ENCODE measurements at places on chromosomes 11 and 22. TPM values are rescaled to one million over a fixed set of nuclear protein-coding genes. Genes with fewer than 3 reads are reported as not detected.

OR51B4 gene
- not detected for total RNA-seq

RNF121 gene
- total RNA-seq: 10.1 TPM

SLCO2B1 gene
- not detected for total RNA-seq

RFPL2 gene
- 0.47 TPM for total RNA-seq

FXYD2 gene
- 1.7 TPM for total RNA-seq

GDPD4 gene
- total RNA-seq: not detected

LYVE1 gene
- total RNA-seq: not detected

FREY1 gene
- 5.7 TPM for total RNA-seq

OR5M11 gene
- not detected for total RNA-seq

DNA sequence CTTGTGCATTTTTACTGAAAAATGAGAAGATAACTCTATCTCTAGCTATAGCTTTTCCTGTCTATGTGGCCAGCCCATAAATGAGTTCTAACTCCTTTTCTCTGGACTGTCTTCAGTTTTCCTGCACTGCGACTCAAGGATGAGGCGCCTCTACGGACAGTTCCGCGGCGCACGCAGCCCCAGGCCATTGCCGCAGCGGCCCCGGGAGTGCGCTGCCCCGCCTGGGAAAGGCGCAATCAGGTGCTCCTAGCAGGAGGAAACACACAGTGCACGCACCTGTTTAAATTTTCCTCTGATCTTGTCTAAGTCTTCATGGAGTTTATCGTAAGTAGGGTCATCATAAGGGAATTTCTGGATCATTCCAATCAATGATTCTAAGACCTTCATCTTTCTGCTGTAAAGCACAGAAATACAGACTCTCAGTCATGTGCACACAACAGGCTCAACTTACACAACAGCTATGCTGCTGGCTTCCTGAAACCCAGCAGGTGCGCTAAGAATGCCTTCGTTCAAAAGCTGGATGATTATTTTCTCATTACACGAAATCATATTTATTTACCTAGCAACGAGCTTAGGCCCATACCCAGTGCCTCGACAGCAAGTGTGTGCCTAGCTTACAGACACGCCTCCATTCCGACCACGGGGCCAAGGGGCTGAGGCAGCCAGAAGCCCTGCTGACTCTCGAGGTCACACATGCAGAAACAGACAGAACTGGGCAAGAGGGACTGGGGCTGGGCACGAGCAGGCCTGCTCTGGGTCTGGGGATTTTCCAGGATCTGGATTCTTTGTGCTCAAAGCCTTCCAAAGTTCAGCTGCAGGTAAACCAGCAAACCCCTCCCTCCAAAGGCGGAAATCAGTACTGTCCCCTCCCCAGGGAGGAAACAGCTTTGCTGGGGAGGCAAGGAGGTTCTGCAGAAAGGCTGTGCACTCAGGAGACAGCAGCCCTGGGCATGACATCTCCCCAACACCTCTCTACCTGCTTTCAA, 7.2 kb downstream of the LTO1 start:
- DNase-seq: no peak
- H3K27ac ChIP-seq: no peak overlapping the region
- no peaks in the 10 kb centered on the region for H3K27me3 ChIP-seq
- H3K4me3 ChIP-seq: no peak overlapping the region
- H3K36me3 ChIP-seq: peaks cover 68% of the 10 kb centered on the region

GRCh38 chr11:101390539-101390938, 193.3 kb downstream of the TRPC6 start:
- no peak overlapping the region for H3K4me3 ChIP-seq
- H3K4me1 ChIP-seq: no peaks in the 10 kb centered on the region
- no peaks in the 10 kb centered on the region for H3K36me3 ChIP-seq
- no peak for DNase-seq

- peak overlapping the region; percentile 79 for H3K4me3 ChIP-seq
- no peak for DNase-seq
- no peak overlapping the region for H3K27ac ChIP-seq
- H3K27me3 ChIP-seq: no peaks in the 10 kb centered on the region
- peaks cover 20% of the 10 kb centered on the region for H3K4me1 ChIP-seq
Measured at GRCh38 chr11:110297076-110297725, 787 bp upstream of the RDX start.

- no peak overlapping the region for H3K27ac ChIP-seq
- no peak for DNase-seq
- H3K4me1 ChIP-seq: no peaks in the 10 kb centered on the region
Measured at GRCh38 chr11:116714902-116715301, 57.9 kb downstream of the BUD13 start.

GRCh38 chr11:33730716-33731115, 5.5 kb downstream of the CD59 start:
- no peak overlapping the region for H3K4me3 ChIP-seq
- H3K4me1 ChIP-seq: peaks cover 24% of the 10 kb centered on the region
- no peaks in the 10 kb centered on the region for H3K27me3 ChIP-seq
- H3K27ac ChIP-seq: no peak overlapping the region
- no peak for DNase-seq

- H3K36me3 ChIP-seq: no peaks in the 10 kb centered on the region
- no peaks in the 10 kb centered on the region for H3K27me3 ChIP-seq
- no peak overlapping the region for H3K27ac ChIP-seq
- H3K4me3 ChIP-seq: no peak overlapping the region
- H3K4me1 ChIP-seq: peaks cover 6% of the 10 kb centered on the region
Measured at GRCh38 chr11:117107701-117108590, 9.7 kb upstream of the SIK3 start.

- peaks cover 53% of the 10 kb centered on the region for H3K4me1 ChIP-seq
- H3K27me3 ChIP-seq: no peaks in the 10 kb centered on the region
- DNase-seq: no peak
- peak overlapping the region; percentile 92 for H3K27ac ChIP-seq
- peak overlapping the region; percentile 35 for H3K4me3 ChIP-seq
- no peaks in the 10 kb centered on the region for H3K36me3 ChIP-seq
Measured at GRCh38 chr11:18384157-18384641, 10.2 kb upstream of the LDHA start.

DNA sequence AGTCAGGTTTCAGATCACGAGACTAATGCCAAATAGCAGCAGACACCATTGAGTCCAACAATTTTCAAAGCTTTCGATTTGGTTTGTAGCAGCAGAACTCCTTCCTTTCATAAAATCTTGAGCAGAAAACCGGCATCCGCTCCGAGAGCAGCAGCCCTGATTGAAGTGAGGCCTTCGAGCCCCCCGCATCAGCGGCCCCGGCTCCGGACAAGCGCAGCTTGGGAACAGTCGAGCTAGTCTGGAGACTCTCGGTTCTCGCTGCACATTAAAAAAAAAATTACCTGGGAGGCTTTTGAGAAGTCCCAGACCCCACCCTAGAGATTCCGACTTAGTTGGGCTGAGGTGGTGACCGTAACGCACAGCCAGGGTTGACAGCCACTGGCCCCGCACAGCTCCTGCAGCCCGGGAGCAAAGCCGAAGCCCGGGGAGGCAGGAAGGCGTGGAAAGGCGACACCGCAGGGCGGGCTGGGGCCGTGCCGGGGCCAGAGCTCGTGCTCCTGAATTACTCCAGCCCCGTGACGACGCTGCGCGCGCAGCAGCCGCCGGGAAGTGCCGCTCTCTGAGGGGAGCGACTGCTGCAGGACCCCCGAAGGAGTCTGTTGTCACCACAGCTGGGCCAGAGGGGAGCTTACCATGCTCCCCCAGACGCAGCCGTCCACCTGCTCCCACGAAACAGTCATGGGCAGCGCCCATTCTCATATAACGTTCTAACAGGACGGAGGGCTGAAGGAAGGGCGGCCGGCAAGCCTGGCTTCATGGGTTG, 57.8 kb downstream of the SPATA19 start:
- DNase-seq: no peak
- H3K4me3 ChIP-seq: no peak overlapping the region
- H3K36me3 ChIP-seq: no peaks in the 10 kb centered on the region
- H3K27me3 ChIP-seq: peaks cover 16% of the 10 kb centered on the region
- H3K27ac ChIP-seq: no peak overlapping the region

- H3K27ac ChIP-seq: no peak overlapping the region
- H3K36me3 ChIP-seq: peaks cover 100% of the 10 kb centered on the region
- H3K27me3 ChIP-seq: no peaks in the 10 kb centered on the region
- DNase-seq: no peak
- H3K4me3 ChIP-seq: no peak overlapping the region
- H3K4me1 ChIP-seq: no peaks in the 10 kb centered on the region
Measured at GRCh38 chr11:121555121-121555520, 102.4 kb upstream of the SORL1-AS1 start.

GRCh38 chr11:37503411-37504059, 905.5 kb upstream of the RAG2 start:
- DNase-seq: no peak
- H3K27me3 ChIP-seq: no peaks in the 10 kb centered on the region
- no peak overlapping the region for H3K27ac ChIP-seq
- H3K4me3 ChIP-seq: no peak overlapping the region
- H3K36me3 ChIP-seq: no peaks in the 10 kb centered on the region

DNA sequence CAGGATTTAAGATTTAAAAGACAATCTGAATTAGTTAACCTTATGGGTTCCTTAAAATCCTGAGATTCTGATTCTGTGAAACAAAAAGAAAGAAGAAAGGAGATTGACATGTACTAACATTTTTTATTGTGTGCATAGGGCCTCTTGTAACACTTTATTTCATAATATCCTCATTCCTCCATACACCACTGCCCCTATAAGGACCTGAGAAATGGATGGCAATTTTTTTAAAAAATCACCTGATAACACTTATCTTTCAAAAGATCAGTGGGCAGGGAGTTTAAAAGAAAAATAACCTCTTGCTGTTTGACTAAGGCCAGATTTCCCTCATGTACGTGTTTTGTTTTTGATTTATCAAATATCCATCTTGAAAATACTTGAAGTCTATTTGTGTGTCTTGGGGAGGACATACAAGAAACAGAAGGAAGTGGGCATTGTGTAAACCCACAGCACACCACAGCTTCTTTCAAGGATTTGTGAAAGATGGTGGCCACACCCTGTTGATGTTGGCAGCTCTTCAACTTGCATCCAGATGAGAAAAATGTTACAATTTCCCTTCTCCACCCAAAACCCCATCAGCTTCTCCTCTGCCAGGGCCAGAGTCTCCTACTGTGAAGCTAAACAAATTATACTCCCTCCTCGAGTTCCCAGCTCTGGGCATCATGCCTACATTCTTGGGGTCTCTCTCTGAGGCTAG, 35.0 kb upstream of the MPEG1 start:
- no peak overlapping the region for H3K27ac ChIP-seq
- DNase-seq: no peak
- no peaks in the 10 kb centered on the region for H3K27me3 ChIP-seq
- H3K4me3 ChIP-seq: no peak overlapping the region

DNA sequence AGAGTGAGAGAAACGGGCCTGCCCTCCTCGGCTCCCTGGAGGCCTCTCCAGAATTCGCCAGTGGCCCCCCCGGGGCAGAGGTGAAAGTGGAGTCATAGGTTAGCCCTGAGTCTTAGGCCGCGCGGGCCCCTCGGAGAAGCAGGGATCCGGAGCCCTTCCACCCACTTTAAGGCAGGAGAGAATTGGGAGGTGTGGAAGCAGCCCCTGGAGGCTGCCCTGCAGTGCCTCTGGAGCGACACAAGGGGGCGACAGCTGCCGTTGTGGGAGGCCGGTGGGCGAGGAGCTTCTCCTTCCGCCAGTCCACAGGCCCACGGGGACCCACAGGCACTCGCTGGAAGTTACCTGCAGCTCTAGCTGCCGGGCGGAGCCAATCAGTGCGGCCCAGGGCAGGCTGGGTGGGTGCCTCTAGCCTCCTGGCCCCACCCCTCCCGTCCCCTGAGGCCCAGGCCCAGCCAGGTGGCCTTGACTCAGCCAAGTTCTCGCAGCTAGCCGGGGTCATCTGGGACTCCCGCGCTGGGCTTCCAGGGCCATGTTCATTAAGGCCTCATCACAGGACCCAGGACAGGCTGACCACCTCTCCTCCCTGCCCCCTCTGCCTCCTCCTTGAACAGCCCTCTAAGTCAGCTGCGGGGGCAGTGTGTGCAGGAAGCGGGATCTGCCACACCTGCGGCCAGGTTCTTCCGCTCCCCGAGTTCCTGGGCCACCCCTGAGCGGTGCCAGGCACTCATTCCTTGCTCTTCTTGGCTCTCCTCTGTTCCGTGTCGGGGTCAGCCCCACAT, 5.0 kb downstream of the DGKZ start:
- H3K4me1 ChIP-seq: peaks cover 89% of the 10 kb centered on the region
- H3K27ac ChIP-seq: peak overlapping the region; percentile 71
- no peaks in the 10 kb centered on the region for H3K27me3 ChIP-seq
- peaks cover 43% of the 10 kb centered on the region for H3K36me3 ChIP-seq
- H3K4me3 ChIP-seq: peak overlapping the region; percentile 56

- H3K4me1 ChIP-seq: no peaks in the 10 kb centered on the region
- H3K27ac ChIP-seq: no peak overlapping the region
- no peaks in the 10 kb centered on the region for H3K27me3 ChIP-seq
- no peaks in the 10 kb centered on the region for H3K36me3 ChIP-seq
Measured at GRCh38 chr22:23098230-23098705, 27.9 kb downstream of the GNAZ start.

DNA sequence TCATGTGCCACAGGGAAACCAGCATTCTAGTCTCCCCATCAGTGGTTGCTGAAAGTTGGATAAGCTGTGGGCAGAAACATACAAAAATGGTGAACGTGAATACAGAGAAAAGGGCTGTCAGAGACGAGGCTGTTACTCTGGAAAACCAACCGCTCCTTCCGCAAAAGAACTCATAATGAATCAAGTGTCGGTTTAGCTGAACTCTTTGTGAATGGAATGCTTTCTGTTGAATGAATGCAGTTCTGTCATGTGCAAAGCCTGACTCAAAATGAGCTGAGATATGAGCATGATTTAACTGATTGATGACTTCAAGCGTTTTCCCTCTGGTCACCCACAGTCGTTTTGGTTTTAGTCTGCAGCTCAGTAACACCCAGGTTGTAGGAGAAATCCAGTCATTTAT, 298.3 kb downstream of the ETS1 start:
- DNase-seq: no peak
- no peaks in the 10 kb centered on the region for H3K27me3 ChIP-seq
- H3K4me3 ChIP-seq: no peak overlapping the region

DNA sequence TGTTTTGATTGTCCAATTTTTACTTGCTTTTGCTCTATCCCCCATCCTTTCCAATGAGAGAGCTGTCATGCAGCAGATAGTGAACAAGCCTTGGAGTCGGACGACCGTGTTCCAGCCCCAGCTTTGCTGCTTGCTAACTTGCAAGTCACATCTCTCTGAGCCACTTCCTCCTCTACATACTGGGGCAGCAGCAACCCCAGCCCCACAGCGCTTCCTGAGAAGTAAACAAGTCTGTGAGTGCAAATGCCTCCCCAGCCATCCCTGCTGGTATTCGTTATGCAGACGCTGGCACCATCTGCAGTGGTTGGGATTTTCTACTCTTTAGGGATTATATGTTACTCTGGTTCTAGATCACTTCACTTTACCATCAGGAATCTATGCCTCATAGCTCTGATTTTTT, 35.0 kb downstream of the TPBGL start:
- H3K27me3 ChIP-seq: no peaks in the 10 kb centered on the region
- peak overlapping the region; percentile 91 for H3K27ac ChIP-seq
- DNase-seq: peak; percentile 89

- H3K27ac ChIP-seq: no peak overlapping the region
- H3K27me3 ChIP-seq: no peaks in the 10 kb centered on the region
- H3K4me3 ChIP-seq: no peak overlapping the region
- peaks cover 8% of the 10 kb centered on the region for H3K4me1 ChIP-seq
- no peaks in the 10 kb centered on the region for H3K36me3 ChIP-seq
Measured at GRCh38 chr22:19620742-19621371, 93.4 kb upstream of the SEPTIN5 start.

- H3K27me3 ChIP-seq: no peaks in the 10 kb centered on the region
- no peak overlapping the region for H3K27ac ChIP-seq
- H3K4me1 ChIP-seq: peaks cover 26% of the 10 kb centered on the region
- no peak for DNase-seq
- no peaks in the 10 kb centered on the region for H3K36me3 ChIP-seq
Measured at GRCh38 chr11:69333149-69333710, 39.3 kb downstream of the MYEOV start.

- no peak overlapping the region for H3K27ac ChIP-seq
- H3K27me3 ChIP-seq: no peaks in the 10 kb centered on the region
- H3K4me1 ChIP-seq: no peaks in the 10 kb centered on the region
- H3K4me3 ChIP-seq: no peak overlapping the region
Measured at GRCh38 chr11:28318871-28319270, 210.7 kb downstream of the METTL15 start.
